ENCODE measurements at places on chromosomes 16 and 17.

GRCh38 chr16:27228621-27229501 lies 25.5 kb downstream of the KDM8 start:
- DNase-seq = no peak

GRCh38 chr16:17083628-17084027 lies 387.1 kb downstream of the XYLT1 start:
- no peak for DNase-seq

- peak; percentile 30 for DNase-seq
Measured at GRCh38 chr16:81752225-81752875, 26.7 kb upstream of the PLCG2 start.

GRCh38 chr16:11100239-11100750 lies 155.7 kb downstream of the SOCS1 start:
- peak; percentile 76 for DNase-seq

DNA sequence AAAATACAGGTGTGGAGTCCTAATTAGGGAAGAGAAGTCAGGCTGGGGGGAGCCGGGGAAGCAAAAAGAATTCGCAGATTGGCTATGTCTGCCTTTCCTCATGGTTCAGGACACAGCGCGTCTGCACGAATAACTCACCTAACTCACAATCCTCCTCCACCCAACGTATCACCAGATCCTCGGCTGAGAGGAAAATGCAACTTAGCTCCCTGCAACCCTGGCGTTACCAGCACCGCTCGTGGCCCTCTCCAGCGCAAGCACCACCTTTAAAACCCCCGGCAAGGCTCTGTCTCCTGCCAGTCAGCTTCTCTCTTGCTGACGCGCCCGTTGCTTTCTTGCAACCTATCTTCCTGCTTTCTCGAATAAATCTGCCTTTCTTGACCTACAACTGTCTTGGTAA lies 49.8 kb upstream of the METRNL start:
- DNase-seq = no peak

GRCh38 chr17:74296548-74296936 lies 22.5 kb downstream of the DNAI2 start:
- peak; percentile 27 for DNase-seq

DNA sequence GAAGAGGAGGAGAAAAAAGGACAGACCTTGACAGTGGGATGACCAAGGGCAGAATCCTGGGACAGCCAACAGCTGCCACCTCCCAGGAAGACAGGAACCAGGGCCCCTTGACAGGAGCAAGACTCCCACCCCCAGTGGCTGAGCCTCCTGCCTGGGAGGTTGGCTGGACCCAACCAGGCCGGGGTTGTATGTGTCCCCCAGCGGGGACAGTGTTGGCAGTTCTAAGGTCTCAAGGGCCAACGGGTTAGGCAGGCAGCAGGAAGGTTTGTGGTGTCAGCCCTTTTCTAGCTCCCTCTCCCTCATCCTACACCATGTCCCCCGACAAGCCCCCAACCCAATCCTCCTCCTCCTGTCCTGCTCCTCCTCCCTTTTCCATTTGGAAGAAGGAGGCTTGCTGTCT lies 126.2 kb downstream of the MRM1 start:
- DNase-seq = no peak

DNA sequence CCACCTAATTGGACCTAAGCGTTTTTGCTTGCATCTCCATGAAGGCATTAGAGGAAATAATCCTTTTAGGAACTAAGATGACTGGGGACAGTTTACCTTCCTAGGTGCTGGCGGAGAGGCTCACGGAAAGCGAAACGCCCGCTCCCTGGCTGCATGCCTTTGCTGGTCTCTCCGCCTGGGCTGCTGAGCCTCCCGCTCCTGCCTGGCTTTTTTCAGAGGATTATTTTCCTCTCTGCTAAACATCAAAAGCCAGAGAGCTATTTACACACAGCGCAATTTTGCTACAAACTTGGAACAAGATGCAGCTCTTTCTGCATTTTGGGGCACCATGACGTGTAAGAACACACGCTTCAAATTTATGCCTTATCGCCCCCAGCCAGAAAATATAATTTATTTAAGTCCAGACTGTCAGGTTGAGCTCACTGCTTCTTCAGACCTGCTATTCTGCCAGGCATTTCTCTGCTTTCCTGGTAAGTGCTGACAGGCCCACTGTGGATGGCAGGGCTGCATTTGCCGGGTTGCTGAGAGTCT lies 124.4 kb downstream of the SPACA3 start:
- no peak for DNase-seq

DNA sequence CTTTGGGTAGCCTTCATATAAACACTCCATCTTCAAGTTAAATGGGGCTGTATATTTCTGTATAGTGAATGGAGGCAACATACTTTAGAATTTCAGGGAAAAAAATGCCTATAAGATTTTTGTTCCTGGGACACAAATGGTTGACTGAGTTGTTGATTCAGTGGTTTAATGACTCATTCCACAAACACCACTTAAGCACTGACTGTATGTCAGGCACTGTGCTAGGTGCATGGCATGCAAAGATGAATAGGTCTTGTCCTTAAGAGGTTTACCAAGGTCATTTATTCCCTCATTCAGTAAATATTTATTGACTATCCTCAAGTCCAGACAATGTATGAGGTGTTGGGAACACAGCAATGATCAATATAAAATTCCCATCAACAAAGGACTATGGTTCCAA lies 417.1 kb downstream of the CA10 start:
- peak; percentile 7 for DNase-seq

DNA sequence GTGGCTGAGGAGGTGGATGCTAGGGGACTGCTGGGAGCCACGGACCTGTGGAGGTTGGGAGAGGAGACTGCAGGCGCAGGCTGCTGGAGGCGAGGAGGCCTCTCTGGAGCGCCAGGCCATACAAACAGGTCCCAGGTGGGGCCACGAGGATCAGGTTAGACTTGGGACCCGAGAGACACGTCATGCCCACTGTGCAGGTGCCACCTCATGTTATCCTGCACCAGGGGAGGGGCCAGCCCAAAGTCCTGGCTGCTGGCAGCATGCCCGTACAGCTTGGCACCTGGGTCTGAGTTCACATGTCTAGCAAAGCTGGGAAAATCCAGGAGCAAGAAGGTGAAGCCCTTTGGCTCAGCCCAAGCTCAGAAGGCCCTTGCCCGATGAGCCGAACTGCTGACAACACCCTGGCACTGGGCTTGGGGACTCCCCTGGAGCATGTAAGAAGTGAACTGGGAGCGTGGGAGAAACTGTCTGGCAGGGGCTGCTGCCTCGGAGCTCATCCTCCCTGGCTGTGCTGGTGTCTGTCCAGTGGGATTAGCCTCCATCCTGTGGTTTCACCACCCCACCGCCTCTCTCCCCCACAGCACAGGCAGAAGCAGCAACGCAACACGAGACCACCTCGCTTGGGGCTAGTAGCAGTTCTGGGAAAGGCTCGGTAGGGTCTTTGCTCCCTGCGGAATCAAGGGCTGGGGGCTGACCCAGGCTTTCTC lies 5.3 kb downstream of the ARHGDIA start:
- peak; percentile 17 for DNase-seq

DNA sequence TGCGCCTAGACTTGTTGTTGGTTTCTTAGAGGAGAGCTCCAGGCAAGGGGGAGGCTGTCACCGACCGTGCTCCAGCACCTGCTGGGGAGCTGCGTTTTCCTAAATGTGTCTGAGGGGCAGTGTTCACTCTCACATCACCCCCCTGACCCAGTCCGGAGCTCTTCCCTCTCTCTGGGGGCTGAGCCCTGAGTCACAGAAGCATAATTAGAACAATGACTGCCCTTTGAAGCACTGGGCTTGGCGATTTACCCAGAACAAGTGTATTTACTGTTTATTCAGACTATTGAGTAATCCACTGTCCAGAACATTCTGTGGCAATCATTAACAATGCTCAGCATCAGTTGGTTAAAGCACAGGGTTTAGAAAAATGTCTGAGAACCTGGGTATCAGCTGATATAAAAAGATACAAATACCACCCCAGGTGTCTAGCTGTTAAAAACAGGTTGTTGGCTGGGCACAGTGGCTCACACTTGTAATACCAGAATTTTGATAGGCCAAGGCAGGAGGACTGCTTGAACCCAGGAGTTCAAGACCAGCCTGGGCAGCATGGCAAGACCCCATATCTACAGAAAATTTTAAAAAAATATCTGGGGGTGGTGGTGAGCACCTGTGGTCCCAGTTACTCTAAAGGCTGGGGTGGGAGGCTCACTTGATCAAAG lies 8.1 kb downstream of the CES4A start:
- no peak for DNase-seq

DNA sequence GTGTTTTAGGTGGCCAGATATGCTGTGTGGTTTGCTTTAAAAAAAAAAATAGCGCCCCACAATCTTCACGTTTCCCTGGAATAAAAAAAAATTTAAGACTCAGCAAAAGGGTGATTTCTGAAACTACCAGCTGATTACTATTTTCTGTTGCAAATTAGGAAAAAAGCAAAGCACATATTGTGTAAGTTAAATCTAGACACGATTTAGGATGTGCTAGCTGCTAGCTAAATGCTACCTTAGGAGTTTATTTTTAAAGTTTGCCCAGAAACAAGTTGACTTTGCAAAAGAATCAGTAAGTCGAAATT lies 944 bp upstream of the MARF1 start:
- no peak for DNase-seq

DNA sequence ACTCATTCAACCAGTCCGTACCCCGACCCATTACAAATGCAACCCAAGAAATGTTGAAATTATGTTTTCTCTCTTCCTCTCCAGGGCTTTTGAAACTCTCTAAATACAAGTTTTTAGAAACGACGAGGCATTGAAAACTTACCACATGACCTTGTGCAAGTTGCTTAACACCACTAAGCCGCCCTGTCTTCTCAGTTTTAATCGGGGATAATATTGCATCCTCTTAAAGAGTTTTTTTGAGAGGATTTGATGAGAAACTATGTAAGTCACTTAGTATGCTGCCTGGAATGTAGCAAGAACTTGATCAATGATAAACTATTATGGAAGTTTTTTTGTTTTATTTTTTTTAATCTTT lies 149.0 kb upstream of the FAM20A start:
- DNase-seq = no peak

DNA sequence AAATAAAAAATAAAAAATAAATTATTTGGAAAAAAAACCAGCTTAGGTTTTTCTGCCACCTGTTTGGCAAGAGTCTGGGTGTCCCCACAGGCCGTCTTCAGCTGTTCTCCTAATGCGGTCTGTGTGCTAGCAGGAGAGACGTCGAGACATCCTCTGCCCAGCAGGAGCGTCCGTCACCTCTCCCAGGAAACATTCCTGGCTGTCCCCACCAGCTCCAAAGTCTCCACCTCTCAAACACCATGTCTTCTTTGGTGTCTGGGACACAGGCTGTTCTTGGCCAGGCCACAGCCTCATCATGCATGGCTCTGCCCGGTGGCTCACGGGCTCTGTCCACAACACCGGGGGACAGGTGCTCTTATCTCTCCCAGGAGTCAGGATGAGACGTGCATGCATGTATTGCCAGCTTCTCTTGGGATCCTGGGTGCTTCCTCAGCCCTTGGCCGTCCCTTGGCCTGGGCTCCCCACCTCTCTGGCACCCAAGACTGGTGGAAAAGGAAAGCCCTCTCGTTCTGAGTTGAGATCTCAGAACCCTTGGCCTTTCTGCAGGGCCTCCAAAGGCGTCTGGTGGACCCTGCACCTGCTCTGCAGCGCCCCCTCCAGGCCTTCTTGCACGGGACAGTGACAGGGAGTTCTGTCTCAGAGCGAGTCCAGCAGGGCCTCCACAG lies 84.9 kb upstream of the CBX4 start:
- DNase-seq = no peak

DNA sequence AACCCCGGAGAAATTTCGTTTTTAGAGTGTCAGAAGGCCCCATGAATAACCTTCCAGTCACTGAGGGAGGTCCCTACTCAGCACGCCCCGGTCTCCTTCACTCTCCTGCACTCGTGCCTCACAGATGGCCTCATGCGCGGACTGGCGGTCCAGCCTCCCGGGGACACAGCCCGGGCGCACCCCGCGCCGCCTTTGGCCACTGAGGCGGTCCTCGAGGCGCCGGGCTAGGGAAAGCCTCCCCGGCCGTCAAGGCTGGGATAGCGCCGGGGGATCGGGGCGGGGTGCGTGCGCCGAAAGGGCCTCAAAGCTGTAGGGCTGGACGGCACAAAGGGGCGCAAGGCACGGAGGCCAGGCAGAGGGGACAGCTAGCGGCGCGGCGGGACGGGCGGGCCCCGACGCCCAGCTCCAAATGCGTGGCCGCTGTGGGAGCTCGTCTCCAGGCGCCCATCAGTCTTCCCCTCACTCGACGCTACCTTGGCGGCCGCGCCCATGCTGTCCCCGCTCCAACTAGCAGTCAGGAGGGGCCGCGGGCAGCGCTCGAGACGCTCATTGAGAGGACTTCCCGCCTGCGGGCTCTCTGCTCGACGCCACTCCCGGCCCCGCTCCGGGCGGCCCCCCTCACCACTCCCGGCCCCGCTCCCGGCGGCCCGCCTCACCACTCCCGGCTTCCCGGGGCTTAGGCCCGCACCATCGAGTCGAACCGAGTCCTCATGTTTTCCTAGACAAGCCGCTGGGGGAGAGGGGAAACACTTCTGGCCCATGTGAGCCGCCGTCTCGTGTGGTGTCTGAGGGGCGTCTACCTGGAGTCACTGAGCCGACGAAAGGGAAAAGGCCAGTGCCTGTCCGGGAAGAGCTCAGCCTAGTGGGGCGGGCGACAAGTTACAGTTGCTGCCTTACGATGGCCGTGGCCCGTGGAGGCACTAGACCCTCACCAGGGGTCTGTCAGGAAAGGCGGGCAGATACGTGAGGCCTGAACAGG lies at the start of gene USP6:
USP6 (plus strand) TSS at position 360 of the 979 bp plus-strand sequence. CDS start 14,336 bp downstream, outside the sequence.
- no peak for DNase-seq

DNA sequence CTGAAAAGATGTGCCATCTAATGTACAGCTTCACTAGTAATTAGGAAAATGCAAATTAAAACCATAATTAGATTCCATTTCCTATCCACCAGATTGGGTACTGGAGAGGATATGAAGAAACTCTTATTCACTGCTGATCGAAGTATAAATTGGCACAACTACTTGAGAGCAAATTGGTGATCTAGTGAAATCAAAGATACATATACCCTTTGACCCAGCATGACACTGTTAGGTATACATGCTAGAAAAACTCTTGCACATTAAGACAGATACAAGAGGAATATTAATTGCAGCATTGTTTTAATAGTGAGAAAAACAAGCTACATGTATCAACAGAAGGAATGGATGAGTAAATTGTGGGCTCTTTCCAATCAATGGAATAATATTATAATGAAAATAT lies 48.8 kb downstream of the BRIP1 start:
- DNase-seq = no peak

GRCh38 chr17:32335687-32336086 lies 6.3 kb downstream of the C17orf75 start:
- DNase-seq = peak; percentile 91

DNA sequence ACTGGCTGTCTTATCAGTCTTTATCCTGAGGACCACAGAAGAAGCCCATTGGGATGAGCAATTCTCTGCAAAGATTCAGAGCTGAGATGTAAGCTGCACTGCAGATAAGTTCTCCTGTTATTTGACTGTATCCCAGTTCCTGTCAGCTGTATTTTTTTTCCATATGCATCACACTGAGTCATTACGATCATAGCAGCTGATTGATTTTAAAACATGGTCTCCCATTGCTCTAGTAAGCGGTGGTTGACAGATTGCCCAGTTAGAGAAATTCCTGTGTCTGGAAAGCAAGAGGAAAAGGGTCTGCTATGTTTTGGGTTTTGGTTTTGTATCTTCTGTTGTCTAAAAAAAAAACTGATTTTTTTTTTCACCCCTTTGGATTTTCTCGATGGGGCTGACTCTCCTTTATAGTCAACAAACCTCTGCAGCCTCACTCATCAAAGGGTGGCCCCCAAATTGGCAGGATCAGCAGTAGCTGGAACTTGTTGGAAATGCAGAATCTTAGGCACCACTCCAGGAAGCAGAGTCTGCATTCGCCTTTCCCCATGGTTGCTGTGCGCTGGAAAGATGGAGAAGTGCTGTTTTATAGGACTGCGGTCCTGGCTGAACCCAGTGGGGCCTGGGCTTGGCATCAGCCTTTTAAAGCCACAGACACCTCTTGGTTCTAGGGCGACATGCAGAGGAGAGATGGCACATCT lies 220.1 kb upstream of the MPHOSPH6 start:
- no peak for DNase-seq
